Forelimb muscle (tissue), 1 donor: ENCODE measurements at places on chromosomes 2 and 18. TPM values are rescaled to one million over a fixed set of nuclear protein-coding genes. Genes with fewer than 3 reads are reported as not detected.

DNA sequence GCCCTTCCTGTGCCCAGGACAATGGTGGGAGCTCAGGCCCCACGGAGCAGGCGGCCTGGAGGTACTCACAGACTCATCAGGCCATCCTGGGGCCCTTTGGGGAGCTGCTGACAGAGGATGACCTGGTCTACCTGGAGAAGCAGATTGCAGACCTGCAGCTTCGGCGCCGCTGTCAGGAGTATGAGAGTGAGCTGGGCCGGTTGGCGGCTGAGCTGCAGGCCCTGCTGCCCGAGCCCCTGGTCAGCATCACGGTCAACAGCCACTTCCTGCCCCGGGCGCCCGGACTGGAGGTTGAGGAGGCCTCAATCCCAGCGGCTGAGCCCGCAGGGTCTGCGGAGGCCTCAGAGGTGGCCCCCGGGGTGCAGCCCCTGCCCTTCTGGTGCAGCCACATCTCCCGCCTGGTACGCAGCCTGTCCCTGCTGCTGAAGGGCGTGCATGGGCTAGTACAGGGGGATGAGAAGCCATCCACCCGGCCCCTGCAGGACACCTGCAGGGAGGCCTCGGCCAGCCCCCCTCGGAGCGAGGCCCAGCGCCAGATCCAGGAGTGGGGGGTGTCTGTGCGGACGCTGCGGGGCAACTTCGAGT is 8.3 kb upstream of the KLHL30 start:
- DNase-seq = no peak

DNA sequence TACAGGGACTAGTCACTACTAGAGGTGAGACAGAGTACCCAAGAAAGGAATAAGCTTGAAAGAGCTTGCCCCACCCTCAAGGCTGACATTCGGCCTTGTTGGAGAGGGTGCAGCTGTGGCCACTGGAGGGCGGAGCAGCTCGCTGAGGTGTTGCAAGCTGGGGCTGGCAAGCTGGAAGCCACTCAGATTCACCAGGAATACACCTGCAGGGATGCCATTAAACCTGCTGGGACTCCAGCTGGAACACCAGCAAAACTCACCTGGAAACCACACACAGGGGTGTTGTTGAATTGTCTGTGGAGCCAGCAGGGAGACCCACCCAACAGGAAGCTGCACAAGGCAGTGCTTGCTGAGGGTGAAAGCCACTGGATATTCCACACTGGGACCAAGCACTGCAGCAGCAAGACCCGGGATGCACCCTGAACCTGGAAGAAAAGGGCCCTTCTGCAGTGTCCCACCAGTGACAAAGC is 26.1 kb downstream of the KCTD18 start:
- no peak for DNase-seq

GRCh38 chr18:32553640-32554365 is 83.1 kb upstream of the GAREM1 start:
- DNase-seq = no peak

DNA sequence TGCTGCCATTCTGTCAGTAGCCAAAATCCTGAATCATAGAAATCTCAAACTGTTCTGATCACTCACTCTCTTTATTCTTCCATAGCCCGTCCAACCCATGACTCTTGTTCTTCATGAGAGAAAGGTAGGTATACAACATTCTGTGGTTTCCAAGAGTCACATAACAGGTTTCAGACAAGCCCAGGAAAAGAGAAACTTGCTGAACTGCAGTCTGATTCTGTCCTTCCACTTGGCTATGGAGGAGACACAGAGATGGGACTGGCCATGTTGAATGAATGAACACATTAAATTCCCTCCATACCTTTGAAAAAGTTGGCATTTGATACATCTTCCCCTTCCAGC is 880.2 kb upstream of the CELF4 start:
- DNase-seq = no peak

GRCh38 chr2:120230515-120231471 is 7.6 kb upstream of the TMEM185B start:
- DNase-seq = no peak

DNA sequence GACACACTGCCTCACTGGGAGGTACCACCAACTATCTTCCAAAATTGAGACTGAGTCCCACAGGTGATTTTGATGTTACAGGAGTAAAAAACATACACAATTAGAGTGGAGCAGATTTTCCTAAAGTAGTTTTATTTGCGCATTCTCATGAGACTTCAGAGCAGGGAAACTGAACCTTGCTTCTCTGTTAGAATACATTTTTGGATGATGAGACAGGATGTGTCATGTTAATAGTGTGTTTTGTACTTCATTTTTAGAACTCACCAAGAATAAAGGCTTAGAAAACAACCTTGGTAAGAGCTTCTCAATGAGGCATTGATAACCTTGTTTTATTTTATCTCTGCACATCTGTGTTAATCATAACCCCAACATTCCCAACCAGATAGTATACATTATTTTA is 310.2 kb upstream of the GALNT5 start:
- no peak for DNase-seq

DNA sequence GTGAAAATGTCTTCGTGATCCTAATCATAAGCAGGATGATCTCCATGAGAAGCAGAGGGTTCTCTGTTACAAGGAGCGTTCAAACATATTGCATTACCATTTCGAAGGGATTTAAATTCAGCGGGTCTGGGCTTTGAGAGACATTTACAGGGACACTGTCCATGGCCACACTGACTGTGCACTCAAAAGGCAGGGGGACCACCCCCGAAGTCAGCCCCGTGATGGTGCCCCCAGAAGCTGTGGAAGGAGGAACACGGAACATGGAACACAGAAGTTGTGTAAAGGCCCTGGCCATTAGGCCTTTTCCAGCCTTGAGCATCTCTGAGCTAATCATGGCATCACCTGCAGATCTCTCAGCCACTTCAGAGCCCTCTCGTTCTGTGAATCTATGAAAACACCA is 268.4 kb upstream of the MYT1L start:
- no peak for DNase-seq

DNA sequence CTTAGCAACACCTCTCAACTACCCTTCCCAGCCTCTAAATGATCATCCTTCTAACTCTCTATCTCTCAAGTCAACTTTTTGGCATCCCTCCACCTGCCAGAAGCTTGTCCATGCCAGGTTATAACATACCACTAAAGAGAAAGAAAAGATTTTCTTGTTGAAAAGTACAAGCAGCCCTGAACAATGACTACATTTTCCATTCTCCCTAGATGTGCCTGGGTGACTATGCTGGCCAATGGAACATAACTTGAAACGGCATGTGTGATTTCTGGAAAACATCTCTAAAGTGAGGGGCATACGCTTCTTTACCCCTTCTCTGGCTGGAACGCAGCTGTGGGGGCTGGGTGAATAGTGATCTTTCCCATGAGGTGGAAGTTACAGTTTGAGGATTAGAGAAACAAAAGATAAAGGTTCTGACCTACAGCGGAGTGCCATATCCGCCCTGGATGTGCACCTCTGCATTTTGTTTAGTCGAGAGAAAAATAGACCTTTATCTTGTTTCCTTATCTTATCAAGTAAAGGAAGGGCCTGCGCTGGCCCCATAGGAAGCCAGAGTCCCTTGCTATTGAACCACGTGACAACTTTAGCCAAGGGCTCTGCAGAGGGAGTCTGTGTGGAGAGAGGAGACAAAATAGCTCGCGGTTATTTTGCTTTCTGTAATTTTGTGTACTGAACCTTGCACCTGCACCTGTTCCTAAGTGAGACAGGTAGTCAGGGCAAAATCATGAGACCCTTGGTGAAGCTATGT is 436.8 kb downstream of the TGIF1 start:
- no peak for DNase-seq

DNA sequence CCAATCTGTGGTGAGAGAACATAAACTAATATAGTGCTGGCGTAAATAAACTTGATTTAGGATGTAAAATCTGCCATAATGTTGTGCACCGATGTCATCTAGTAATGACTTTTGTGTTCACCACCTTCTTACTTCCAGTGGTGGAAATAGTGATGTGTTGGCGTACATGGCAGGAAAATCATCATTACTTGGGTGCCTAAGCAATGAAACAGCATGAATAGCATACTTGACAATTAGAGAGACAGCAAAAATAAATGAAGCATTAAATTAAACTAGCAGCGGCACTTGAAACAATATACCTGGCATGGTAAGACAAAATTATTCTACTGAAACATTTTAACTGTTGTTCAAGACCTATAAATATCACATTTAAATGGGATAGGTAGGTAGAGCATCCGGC is 73.2 kb upstream of the DSC1 start:
- no peak for DNase-seq

- DNase-seq = no peak
These were observed 222.8 kb downstream of the ARL4C start for GRCh38 chr2:234273887-234274584.

DNA sequence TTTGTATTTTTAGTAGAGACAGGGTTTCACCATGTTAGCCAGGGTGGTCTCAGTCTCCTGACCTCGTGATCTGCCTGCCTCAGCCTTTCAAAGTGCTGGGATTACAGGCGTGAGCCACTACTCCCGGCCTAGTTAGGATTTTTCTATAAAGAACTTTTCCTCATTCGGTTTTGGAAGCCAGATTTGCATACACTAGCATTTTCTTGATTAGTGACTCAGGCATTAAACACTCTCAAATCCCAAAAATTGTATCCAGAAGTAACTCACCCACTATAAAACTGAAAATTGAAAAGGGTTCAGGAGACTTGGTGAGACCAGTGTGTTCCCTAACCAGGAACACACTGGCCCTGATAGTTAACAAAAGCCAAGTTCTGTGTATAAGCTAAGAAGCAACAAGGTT is 25.2 kb downstream of the EIF2AK3 start:
- DNase-seq = no peak

- no peak for DNase-seq
These were observed 270.6 kb upstream of the TANK start for GRCh38 chr2:160889439-160890170.

- DNase-seq = no peak
These were observed 104.4 kb downstream of the AFF3 start for GRCh38 chr2:100038011-100038410.

GRCh38 chr2:68094111-68094510 is 31.3 kb upstream of the C1D start:
- no peak for DNase-seq

DNA sequence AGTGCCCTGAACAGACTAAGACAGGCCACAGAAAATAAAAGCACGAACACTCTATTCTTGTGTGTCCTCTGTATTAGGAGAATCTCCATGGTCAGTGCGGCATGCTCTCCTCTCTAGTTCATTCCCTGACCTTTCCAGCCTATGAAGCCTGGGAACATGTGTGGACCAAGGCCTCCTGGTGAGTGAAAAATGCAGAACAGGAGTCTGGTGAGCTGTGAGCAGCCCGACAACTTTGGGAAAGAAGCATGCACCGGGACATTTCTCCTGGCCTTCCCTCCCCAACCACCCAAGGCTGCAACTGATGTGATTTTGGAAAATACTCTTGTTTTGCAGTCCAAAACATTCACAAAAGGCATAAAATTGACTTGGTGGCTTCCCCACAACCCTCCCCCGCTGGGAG is 878.3 kb upstream of the ID2 start:
- no peak for DNase-seq

- no peak for DNase-seq
These were observed 32.4 kb downstream of the MARCO start for GRCh38 chr2:118974103-118974993.

DNA sequence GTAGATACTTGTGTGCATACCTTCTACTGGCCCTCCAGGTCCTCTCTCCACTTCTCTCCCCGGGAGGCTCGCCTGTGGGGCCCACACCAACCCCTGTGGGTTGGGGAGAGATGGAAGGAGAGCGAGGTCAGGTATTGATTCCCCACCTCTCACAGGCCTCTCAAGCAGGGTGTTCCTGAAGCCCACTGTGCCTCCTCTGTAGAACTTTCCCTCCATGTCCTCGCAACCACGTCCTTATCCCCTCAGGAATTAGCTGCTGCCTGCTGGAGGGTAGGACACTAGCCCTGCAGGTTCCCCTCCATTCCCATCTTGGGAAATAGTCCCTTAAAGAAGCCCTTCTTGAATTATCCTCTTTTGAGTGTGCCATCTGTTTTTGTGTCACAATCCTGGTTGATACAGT is 38.9 kb upstream of the KLF11 start:
- no peak for DNase-seq

DNA sequence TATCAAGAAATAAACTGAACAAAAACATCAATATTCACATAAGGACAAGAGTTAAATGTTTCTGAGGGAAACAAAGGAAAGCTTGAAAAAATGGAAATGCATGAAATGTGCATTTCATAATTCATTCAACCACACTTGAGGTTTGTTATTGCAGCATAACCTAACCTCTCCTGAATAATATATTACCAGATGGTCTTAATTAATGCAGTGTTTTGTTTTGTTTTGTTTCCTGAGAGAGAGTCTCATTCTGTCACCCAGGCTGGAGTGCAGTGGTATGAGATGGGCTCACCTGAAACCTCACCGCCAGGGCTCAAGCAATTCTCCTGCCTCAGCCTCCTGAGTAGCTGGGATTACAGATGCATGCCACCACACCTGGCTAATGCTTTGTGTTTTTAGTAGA is 139.9 kb upstream of the PIEZO2 start:
- DNase-seq = no peak

The ZBTB7C gene
- 4.0 TPM for polyA plus RNA-seq

The FKBP7 gene
- 40.2 TPM for polyA plus RNA-seq

The TCF4 gene
- polyA plus RNA-seq = 100 TPM

The PDE6D gene
- 17.8 TPM for polyA plus RNA-seq

The GTF2A1L gene
- 0.85 TPM for polyA plus RNA-seq

The NEMP2 gene
- polyA plus RNA-seq = 4.1 TPM

The MAPK4 gene
- 10.9 TPM for polyA plus RNA-seq

The CDK5R2 gene
- polyA plus RNA-seq = 0.29 TPM

The GALR1 gene
- 0.01 TPM for polyA plus RNA-seq

The KRTCAP3 gene
- polyA plus RNA-seq = 1.8 TPM
